Thymus (tissue), 14 donors: ENCODE measurements at places on chromosomes 3 and 15.
A peak's percentile ranks its signal among the peaks of the same experiment; 100 is the strongest.

DNA sequence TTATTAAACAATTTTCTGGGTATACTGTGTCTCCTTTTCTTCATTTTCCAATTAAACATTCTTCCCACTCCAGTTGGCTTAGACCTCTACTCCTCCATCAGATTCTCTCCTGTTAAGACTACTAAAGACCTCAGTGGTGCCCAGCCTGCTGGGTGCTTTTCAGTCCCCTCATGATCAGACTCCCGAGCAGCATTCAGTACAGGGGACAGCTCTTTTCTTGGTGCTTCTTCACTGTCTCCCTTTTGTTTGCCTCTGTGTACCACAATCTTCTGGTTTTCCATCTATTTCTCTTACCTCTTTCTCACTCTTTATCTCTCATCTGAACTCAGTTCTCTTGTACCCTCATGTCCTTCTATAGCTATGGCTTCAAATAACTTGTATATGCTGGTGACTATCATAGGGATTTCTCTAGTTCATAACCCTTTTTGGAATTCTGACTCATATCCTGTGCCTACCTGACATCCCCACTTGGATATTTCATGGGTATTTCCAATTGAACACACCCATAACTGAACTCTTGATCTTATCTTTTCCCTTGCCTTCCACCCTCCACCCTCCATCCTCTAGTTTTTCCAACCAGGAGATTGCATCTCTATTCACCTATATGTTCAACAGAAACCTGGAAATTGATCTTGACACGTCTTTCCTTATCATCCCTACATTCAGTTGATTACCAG, 55.6 kb upstream of the ABHD10 start:
- no peak for DNase-seq

DNA sequence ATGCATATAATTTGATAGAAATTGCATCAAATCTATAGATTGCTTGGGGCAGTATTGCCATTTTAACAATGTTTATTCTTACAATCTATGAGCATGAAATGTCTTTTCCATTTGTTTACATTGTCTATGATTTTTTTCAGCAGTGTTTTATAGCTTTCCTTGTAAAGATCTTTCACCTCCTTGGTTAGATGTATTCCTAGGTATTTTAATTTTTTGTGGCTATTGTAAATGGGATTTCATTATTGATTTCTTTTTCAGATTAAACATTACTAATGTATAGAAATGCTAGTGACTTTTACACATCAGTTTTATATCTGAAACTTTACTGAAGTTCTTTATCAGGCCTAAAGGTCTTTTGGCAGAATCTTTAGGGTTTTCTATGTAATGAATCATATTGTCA, 237.6 kb upstream of the STAC start:
- no peak for DNase-seq

- DNase-seq = no peak
Observed at GRCh38 chr15:43859546-43859945, 32.7 kb downstream of the WDR76 start.

GRCh38 chr3:105622169-105622568, 246.6 kb downstream of the CBLB start:
- no peak for DNase-seq

DNA sequence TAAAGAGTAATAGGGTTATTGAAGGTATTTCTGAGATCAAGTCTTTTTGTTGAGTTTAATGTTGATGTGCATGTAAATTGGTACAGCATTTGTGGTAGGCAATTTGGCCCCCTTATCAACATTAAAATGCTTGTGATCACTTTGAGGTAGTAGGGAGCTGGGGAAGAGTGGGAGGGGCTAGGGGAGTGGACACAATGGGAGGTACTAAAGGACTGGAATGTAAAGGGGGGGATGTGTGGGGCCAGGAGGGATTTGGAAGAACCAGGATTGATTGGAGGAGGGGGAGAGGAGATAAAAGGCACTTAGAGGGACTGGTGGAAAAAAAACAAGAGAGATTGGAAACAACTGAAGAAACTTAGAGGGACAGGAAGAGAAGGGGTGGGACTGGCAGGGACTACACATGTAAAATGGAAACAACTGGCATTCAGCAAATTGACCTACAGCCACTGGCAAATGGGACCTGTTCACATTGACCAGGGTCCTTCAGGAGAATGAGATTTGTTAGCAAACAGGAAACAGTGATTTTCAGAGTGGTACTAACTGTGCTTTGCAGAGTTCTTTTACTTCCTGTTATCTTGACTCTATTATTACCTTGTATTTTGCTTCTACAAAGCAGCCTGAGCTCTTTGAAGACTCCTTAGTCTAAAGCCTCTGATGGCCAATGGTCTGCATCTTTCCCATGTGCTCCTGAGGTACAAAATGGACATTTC, 47.8 kb upstream of the ZBTB38 start:
- DNase-seq = no peak

- DNase-seq = no peak
Observed at GRCh38 chr3:34174740-34175139, 376.3 kb downstream of the PDCD6IP start.

DNA sequence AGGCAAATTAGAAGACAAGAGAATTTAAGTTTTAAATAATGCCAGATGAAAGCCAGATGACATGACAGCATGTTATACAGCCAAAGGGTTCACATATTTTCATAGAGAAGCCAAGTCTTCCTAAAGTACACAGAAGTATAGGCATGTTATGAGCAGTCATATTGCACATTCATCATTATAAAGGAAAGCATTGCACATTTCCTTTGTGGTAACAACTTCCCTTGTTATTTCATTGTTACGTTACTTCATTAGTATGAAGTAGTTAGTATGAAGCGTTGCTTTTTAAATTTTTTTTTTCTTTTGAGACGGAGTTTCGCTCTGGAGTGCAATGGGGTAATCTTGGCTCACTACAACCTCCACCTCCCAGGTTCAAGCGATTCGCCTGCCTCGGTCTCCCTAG, 4.6 kb upstream of the ABCC5 start:
- DNase-seq = no peak

- no peak for DNase-seq
Observed at GRCh38 chr15:68113273-68113672, 59.2 kb downstream of the PIAS1 start.

DNA sequence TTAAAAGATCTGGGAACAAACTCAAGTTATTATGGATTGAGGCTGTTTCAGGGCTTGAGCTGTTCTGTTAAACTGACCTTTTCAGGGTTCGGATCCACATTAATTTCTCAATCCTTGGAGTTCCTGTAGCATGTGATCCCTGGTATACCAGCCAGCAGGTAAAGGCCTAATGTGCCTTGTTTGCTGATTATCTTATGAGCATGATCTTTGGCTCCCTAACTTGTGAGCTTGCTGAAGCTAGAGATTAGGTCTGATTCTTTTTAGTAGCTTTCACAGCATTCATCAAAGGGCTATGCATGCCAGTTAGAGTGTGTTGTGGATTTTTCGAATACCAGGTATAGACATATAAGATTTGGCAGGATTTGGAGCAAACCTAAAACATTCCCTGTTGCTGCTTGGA, 10.3 kb downstream of the CORO2B start:
- no peak for DNase-seq

GRCh38 chr3:156553705-156554356, 1.1 kb downstream of the SSR3 start:
- peak; percentile 13 for DNase-seq
